ENCODE measurements at places on chromosomes 1 and 21.
A peak's percentile ranks its signal among the peaks of the same experiment; 100 is the strongest.

DNA sequence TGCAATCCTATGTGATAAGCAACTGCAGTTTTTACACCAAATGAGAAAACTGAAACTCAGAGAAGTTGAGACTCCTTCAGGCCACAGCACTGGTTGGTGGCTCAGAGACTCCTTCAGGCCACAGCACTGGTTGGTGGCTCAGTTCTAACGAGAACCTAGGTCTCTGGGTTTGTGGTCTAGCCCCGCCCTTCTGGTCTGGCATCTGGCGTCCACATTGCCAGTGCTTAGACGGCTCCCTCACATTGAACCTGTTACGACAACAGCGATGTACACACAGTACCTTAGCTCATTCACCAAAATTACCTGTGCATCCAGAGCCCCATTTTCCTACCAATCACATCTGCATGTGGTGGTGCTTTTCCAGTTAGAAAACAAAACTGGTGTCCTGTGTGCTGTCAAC lies 66.1 kb downstream of the NID1 start:
- DNase-seq: no peak

GRCh38 chr1:109399326-109399957 lies 1.7 kb upstream of the SORT1 start:
- peak; percentile 49 for DNase-seq

DNA sequence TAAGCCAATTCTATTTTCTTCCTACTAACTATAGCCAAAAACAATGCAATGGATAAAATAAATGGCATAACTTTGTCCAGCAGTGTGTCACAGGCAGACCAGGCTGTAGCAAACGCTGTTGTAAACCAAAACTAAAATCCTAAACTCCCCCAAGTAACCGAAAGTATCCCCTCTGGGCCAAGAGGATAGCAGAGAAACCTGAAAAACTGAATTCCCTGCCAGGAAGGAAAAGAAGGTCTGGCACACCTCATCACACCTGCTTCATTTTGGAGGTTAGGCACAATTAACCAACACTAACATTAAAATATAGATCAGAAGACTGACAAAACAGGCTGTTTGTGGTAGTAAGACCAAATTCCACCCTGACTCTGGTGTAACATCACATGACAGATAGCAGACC lies 356.8 kb upstream of the C1orf87 start:
- DNase-seq: no peak

DNA sequence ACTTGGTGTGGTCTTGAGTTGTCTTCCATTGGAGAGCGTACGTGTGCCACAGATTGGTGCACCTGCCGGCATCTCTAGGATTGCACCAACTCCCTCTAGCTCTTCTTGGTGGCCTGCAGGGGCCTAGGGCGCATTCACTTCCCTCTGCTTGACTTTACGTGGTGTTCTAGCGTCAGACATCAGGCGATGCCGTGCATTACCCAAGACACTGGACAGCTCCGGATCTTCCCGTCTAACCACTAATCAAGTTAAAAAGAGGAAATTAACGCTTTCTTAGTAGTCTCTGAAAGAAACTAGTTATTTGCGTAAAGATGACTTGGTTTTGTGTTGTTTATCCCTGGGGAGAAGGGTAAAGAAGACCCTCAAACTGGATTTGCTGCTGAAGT lies 510 bp upstream of the IL10RB start:
- DNase-seq: no peak

DNA sequence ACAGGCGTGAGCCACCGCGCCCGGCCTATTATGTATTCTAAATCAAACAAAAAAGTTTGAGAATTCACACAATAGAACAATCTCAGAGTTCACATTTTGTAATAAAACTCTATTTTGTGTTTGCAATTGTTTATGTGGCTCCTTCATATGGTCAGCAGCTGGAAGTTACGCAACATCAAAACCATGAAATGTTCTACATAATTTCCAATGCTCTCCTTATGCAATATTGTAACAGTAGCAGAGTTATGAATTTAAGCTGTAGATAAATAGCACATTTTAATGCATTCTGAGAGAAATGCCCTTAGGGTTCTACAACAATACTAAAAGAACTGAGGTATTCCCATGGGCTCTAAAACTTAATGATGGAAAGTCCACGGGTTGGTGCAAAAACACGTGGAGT lies 62.3 kb upstream of the COL11A1 start:
- peak; percentile 19 for DNase-seq

DNA sequence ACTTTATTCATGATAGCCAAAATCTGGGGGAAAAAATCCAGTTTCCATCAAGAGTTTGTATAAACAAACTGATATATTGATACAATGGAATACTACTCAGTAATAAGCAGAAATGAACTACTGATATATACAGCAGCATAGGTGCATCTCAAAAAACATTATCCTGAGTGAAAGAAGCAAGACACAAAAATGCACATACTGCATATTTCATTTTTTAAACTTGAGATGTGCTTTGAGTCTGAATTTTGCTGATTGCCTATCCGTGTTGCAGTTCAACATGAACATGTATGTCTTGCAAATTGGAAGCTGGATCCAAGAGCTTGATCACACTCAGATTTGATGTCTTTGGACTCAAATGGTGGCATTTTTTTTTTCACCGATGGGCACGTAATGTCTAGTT lies 132.4 kb downstream of the TSEN15 start:
- no peak for DNase-seq

DNA sequence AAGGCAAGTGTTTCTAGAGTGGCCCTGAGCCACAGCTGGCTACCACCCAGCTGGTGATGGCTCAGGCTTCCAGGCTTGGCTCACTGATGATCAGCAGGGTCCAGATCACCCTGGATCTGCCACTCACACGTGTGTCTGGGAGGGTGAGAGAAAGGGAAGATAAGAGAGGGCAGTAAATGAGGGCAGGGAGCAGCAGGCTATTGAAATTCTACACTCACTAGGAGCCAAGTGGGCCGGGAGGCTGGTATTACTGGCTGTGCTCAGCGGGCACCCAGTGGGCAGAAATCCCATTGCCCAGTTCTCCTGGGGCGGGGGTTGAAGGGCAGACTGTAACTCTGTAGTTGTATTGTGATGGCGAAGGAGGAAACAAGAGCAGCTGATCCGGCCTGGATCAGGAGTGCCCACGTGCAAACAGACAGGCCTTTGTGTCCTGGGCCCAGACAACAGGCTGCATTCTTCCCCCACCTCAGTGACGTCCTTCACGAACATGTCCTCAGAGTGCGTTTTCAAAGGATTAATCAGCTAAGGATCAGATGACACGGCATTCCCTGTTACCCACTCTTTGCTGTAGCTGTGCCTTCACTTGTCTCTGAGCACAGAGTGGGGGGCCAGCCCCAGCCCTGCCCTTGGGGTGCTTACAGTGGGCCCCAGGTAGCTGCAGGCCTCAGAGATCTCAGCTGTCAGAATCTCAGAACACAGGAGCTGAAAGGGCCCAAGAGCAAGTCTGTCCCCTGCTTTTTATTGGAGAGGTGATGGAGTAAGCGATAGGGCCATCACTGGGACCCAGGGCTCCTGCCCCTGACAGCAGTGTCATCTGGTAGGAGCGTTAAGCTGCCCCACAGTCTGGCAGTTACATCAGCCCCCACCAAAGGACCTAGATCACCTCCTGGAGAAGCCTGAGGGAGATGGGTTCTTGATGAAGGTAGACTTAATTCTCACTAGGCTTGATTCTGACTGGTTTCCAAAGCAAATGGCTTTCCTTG lies 60.5 kb downstream of the ATP1A1 start:
- DNase-seq: no peak

DNA sequence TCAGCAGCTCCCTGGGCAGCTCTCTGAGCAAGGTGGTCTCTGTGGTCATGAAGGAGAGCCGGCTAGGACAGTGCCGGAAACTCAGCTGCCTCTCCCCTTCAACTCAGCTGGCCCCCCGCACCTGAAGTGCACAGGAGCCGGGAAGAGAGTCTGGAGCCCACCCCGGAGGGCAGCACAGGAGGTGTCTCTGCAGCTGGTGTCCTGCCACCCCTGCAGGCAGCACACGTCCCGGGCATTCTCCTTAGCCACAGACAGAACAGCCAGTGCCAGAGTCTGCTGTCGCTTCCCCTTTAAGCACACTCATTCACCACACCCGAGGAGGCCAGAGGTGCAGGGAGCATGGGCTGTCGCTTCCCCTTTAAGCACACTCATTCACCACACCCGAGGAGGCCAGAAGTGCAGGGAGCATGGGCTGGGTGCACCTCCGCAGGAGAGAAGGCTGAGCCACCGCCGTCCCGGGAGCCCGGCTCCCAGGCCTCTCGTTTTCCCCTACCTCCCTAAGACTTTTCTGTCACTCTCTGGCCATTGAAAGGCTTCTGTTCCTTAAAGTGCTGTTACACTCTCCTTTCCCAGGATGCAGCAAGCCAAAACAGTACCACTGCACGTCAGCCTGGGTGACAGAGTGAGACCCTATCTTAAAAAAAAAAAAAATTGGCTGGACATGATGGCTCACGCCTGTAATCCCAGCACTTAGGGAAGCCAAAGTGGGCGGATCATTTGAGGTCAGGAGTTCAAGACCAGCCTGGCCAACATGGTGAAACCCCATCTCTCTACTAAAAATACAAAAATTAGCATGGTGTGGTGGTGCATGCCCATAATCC lies 16.9 kb upstream of the SAMD11 start:
- DNase-seq: peak; percentile 59

DNA sequence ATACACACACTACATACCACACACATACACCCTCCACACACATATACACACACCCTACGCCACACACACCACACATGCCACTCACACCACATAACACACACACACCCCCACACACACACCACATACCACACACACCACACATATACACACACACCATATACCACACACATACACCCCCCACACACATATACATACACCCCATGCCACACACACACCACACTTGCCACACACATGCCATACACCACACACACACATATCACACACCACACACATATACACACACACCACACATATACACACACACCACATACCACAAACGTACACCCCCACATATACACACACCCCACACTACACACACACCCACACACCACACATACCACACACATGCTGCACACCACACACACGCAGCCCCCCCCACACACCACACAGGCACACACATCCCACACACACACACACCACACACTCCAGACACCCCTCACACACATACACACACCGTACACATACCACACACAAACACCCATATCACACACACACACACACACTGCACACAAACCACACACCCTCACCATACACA lies 76.7 kb upstream of the TMPRSS2 start:
- DNase-seq: no peak

DNA sequence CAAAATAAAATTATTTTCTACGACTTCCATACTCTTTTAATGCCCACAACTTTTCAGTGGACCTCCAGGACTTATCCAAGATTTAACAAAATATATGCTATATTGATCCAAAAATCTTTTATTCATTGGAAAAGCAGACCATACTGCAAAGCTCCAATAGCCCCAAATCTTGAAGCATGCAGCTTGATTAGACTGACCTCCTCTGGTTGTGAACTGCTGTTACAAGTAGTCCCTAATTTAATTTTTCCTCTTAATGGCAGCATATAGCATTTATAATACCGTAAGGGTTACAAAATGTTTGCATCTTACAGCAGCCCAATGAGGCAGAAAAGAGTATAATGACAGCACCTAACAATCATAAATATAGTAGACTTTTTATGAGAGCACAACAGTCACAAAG lies 49.8 kb downstream of the TPR start:
- DNase-seq: peak; percentile 11

DNA sequence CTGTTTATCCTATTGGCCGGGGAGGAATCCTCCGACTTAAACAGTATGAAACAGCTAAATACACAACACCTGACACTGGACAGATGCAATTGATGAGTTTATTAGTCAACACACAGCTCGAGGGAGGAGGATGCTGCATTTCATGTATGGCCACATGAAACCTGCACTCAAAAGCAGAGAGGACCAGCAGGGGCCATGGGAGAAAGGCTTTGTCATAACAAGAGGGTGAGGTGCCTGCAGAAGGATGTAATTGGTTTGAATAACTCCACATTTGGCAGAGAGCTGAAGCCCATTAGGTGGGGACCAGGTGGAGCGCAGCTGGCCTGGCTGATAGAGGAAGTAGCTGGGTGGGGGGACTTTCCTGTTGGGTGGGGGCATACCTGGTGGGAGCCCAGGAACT lies 599.1 kb downstream of the PTPRU start:
- DNase-seq: no peak

DNA sequence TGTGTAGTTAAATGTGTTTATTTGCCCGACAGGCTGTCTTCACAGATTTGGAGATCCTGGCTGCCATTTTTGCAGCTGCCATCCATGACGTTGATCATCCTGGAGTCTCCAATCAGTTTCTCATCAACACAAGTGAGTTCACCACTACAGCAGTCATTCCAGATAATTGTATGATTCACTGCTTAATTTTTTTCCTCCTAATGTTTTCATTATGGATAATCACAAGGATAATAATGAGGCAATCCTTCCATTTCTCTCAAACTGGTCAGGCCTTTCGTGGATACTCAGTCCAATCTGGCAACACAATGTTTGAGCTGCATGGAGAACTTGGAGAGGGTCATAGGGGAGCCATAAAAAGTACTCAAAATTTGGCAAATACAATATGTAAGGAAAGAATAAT lies 168.3 kb upstream of the SGIP1 start:
- DNase-seq: peak; percentile 20

DNA sequence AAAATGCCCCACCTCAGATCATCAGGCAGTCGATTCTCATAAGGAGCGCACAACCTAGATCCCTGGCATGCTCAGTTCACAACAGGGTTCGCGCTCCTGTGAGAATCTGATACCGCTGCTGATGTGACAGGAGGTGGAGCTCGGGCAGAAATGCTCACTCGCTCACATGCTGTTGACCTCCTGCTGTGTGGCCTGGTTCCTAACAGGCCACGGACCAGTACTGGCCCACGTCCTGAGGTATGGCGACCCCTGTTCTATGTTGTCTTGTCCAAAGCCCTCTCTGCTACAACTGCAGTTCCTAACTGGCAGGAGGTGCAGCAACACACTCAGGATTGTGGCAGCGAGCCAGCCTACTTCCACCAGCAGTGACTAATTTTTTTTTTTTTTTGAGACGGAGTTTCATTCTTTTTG lies 70.6 kb downstream of the CLSTN1 start:
- peak; percentile 80 for DNase-seq

- DNase-seq: no peak
Measured at GRCh38 chr1:85245891-85246290, 13.6 kb downstream of the C1orf52 start.

GRCh38 chr21:36411301-36411700 lies 26.1 kb downstream of the CHAF1B start:
- no peak for DNase-seq

GRCh38 chr1:246170574-246171261 lies 336.4 kb downstream of the SMYD3 start:
- DNase-seq: no peak

- DNase-seq: no peak
Measured at GRCh38 chr21:10272216-10272615, 249.2 kb upstream of the TPTE start.

- no peak for DNase-seq
Measured at GRCh38 chr21:33070744-33070997, 730 bp downstream of the OLIG1 start.

- peak; percentile 96 for DNase-seq
Measured at GRCh38 chr1:27659497-27660299, 12.3 kb downstream of the IFI6 start.

GRCh38 chr1:94245747-94246438 lies 8.5 kb upstream of the ARHGAP29 start:
- no peak for DNase-seq

GRCh38 chr1:184826001-184826400 lies 71.3 kb upstream of the EDEM3 start:
- no peak for DNase-seq

Measured in GM03348 (cell line).